Dermis lymphatic vessel endothelial cell (primary cell): ENCODE measurements at places on chromosomes 5 and 9. TPM values are rescaled to one million over a fixed set of nuclear protein-coding genes. Genes with fewer than 3 reads are reported as not detected.

NPR3 gene
- 0.26 and 1.5 TPM in 2 replicates for total RNA-seq

C9 gene
- 0.09 and 0.11 TPM in 2 replicates for total RNA-seq

ZER1 gene
- total RNA-seq = 15.8 and 16.6 TPM in 2 replicates

RLN1 gene
- not detected in 2 replicates for total RNA-seq

AK1 gene
- 17.0 and 17.6 TPM in 2 replicates for total RNA-seq

ELP1 gene
- total RNA-seq = 32.5 and 40.9 TPM in 2 replicates
